GM04503 (cell line): ENCODE measurements at places on chromosomes 5 and 9.

DNA sequence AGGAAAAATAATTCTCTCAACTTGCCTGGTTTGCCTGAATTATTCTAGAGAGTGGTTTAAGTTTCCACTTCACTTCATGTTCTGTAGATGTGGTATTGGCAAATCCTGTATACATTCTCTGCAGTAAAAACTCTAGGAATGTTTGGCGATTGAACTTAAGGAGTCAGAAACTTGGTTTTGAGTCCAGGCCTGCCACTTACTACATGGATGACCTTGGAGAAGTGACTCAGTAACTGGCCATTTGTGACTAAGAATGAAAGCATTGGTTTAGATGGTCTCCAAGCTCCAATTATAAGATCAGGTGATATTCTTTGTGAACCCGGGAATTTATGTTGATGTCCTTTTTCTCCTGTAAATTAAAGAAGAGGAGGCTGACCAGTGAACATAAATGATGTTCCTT is 233.8 kb downstream of the GAS1 start:
- DNase-seq: no peak

- no peak for DNase-seq
Measured at GRCh38 chr5:107563959-107564544, 106.7 kb downstream of the EFNA5 start.

- no peak for DNase-seq
Measured at GRCh38 chr5:150596826-150597225, 43.6 kb upstream of the SYNPO start.

DNA sequence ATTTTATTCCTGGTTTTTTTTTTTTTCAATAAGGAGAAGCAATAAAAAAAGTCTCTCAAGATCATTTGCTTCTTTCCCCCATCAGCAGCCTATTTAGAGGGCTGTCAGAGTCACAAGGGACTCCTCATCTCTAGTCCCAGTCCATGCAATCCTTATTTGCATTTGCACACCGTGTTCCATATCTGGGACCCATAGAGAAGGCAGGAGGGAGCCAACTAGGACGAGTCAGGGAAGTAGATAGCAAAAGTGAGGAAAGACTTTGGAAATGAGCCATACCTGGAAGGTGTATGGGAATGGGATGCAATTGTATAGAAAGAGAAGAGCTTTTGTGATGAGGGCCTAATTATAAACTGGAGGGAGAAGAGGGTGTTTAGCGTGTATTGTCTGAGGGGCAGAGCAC is 160.0 kb downstream of the PIK3R1 start:
- no peak for DNase-seq

DNA sequence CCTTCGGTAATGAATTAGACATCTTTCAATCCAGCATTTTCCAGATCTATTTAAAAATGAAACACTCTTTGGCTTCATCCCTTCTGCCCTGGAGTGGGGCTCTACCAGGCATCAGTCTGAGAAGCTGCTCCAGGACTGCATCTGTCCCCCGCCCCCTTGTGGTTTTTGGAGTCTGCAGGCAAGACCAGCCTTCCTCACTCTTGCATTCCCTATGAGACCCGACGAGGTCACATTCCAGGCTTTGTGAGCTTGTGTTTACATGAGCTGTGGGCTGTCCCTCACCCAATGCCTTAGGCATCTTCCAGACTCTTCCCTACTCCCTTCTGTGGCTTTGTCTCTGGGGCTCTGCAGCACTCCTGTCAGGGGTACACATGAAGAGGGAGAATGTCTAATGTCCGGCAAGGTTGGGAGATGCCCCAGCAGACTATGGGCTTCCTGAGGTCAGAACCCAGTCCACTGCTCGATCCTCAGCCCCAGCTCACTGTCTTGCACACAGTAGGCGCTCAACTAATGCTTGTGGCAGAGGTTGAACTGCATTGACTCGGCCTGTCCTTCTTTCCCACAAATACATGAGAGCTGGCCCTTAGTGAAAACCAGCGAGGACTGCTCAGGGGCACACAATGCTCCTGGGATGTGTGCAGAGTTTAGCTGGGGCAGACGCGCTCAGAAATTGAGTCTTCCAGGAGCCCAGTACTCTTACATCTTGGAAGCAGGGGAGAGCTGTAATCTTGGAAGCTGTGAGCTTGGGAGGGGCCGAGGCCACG is 11.7 kb upstream of the GADD45G start:
- DNase-seq: no peak

DNA sequence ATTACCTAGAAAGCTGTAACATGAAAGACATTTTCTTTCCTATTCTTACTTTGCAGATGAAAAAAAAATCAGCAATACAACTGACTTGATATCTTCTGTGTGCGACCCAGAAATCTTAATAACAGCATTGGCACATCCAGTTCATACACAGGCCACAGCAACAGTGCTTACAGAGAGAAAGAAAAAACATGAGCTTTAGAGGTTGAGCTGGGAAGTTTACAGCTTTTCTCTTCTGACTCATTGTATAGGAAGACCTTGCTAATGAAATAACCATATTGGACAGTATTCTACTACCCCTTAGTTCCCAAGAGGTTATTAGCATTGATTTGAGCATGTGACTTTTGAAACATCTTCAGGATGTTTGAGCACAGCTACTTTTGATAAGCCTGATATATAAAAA is 1033.4 kb upstream of the DMAC1 start:
- DNase-seq: no peak

- no peak for DNase-seq
Measured at GRCh38 chr5:159906463-159906862, 9.8 kb upstream of the ADRA1B start.

DNA sequence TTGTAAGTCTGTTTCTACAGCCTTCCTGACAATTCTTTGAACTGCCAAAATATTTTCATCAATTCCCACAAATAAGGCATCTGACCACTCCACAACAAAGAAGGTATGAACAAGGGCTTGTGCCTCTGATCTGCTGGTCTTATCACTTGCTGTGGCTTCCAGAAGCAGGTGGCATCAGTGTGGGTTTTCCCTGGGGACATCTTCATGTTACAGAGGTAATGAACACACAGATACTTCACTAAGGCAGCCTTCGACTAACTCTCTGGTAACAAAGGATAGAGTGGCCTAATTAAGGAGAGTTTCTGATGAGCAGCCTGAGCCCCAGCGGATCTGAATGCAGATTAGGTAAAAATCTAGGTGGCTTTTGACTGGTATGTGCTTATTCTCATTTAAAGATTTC is 15.2 kb upstream of the ERAP2 start:
- DNase-seq: no peak
